SK-MEL-5 (cell line): ENCODE measurements at places on chromosomes 12 and 14. TPM values are rescaled to one million over a fixed set of nuclear protein-coding genes. Genes with fewer than 3 reads are reported as not detected.

Gene SLC39A2
- not detected in 2 replicates for total RNA-seq

Gene NTN4
- 0.58 TPM in 1 of 2 replicates, not detected in the other for total RNA-seq

Gene ARHGEF40
- 16.0 and 19.7 TPM in 2 replicates for total RNA-seq

Gene ASPG
- total RNA-seq: 0.29 and 1.3 TPM in 2 replicates

Gene NEUROD4
- not detected in 2 replicates for total RNA-seq
